ENCODE measurements at places on chromosomes 7 and 10.

- no peak for DNase-seq
Observed at GRCh38 chr7:2702594-2702957, 14.6 kb downstream of the AMZ1 start.

DNA sequence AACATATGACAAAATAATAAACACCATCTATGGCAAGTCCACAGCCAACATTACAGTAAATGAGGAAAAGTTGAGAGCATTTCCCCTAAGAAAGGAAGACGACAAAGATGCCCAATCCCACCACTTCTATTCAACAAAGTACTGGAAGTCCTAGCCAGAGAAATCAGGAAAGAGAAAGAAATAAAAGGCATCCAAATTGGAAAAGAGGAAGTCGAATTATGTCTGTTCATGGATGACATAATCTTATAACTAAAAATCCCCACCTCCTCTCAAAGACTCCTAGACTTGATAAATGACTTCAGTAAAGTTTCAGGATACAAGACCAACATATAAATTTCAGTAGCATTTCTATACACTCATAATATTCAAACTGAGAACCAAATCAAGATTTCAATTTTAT lies 288.5 kb upstream of the POT1 start:
- DNase-seq = no peak

- no peak for DNase-seq
Observed at GRCh38 chr7:158186864-158187693, 400.5 kb downstream of the PTPRN2 start.

DNA sequence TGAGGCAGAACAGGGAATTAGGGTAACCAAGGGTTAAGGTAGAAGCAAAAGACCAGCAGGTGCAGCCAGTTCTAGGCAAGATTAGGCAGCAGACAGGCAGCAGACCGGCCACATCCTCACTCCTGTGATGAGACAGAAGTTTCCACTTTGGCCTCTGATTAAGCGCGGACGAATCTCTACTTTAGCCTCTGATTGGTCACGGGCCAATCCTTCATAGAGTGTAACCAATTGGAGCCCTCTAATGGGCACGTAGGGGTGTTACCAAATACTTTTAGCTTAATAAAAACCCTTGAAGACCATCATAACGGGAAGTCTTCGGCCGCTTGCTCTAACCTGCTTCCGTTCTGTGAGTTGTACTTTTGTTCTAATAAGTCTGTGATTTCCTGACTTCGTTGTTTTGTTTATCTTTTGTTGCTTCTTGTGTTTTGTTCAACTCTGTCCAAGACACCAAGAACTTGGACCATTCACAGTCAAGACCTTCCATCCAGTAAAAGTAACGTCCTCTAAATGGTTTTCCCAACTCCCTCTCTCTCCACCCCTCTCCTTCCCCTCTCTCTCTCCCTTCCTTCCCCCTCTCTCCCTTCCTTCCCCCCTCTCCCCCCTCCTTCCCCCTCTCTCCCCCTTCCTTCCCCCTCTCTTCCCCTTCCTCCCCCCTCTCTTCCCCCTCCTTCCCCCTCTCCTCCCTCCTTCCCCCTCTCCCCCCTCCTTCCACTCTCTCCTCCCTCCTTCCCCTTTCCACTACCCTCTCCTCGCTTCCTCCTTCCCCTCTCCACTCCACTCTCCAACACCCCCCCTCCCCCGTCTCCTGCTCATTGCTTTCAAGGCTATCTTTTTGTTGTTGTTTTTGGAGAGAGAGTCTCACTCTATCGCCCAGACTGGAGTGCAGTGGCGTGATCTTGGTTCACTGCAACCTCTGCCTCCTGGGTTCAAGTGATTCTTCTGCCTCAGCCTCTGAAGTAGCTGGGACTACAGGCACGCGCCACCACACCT lies 13.2 kb upstream of the MALSU1 start:
- DNase-seq = no peak

DNA sequence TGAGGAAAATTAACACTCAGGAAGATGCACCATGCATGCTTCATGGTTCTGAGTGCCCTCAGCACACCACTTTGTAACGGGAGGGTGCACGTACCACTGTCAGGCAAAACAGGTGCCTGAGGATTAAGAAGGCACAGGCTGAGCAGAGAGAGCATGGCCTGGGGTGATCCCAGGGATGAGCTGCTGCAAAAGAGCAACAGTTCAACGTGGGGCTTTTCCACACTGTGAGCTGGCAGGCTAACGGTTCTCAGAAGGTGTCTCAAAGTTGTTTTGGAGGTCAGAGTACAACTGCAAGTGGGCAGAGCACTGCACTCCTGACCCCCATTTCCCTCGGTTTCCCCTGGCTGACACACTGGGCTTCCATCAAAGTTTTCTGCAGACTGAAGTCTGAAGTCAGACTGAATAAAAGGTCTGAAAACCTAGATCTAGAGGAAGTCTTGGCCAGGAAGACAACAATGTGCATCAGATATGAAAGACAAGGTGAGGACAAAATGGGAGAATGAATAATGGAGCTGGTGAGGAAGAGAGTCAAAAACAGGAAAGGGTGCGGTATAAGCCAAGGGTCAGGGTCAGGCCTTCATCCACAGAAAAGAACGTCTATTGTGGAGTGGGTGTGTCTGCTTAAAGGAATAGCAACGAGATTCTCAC lies 20.5 kb downstream of the ZNF438 start:
- no peak for DNase-seq

DNA sequence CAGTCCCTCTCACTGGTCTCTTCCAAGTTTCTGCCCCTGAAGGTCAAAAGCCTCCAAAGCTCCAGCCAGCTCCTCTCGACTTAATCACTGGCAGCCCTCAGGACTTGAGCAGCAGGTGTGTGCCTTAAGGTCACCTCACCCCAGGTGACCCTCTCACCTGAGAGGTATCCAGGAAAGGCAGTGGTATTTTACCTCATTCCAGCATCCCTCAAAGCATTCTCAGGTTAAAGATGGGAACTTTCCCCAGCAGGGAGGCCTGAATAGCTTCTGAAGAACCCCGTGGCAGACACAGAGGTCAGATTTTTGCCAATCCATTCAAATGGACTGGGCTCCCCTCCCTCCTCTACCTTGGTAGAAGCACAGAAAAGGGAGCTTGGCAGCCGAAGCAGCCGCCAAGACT lies 148.2 kb downstream of the GFRA1 start:
- DNase-seq = no peak

GRCh38 chr7:74312418-74313028 lies 23.3 kb downstream of the CLIP2 start:
- no peak for DNase-seq

DNA sequence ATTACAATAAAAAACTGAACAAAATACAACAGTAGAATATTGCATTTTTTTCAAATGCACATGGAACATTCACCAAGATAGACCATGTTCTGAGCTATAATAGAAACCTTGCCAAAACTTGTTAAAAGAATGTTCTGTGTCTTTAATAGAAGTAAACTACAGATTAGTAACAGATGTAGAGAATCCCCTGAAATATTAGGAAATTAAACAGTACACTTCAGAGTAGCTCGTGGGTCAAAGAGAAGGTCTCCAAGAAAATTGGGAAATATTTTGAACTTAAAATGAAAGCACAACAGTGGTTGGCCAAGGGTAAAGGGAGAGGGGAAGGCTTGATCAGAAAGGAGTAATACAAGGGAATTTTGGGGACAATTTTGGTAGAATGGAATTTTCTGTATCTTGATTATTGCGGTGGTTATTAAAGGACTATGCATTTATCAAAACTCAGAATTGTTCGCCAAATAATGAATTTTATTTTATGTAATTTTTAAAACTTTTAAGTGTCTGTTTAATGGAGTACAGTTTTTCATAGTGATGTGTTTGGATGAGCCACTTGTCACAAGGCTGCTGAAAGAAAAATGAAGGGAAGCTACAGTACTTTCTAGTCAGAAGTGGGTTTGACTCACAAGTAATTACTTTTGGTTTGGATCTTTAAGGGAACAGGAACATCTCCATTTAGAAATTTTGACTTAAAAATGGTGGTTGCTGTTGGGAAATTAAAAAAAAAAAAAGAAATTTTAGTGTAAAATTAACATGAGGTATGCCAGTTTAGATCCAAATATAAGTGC lies 10.2 kb downstream of the PLEKHA8 start:
- no peak for DNase-seq

GRCh38 chr7:12123172-12123571 lies 87.9 kb upstream of the TMEM106B start:
- no peak for DNase-seq

GRCh38 chr7:132425942-132426341 lies 150.3 kb downstream of the PLXNA4 start:
- no peak for DNase-seq

DNA sequence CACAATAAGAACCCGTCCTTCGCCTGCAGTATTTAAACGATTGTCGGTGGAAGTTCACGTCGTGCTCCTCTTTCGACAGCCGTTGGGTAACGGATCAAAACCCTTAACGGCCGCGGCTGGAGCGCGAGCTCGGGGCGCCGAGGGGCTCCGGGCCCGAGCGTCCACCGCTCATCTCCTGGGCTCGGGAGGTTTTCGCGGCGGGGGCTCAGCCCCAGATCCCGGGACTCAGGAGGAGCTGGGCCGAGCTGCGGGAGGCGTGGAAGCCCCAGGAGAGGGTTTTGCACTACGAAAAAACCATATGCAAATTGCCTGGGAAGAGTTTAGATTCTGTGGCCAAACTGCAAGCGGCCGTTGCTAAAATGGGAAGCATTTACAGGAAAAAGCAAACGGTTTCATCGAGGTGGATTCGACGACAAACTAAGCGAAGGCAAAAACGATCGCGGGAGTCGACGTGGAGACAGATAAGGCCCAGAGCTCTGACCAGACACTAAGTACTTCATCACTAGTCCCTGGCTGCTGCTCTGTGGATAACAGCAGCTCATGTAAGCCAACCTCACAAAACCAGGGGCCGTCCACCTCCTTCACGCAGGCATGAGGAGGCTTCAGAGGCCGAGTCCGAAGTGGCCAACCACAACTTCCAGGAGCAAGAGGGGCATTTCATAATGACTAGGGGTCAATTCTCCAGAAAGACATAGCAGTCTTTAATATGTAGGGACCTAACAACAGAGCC lies 129.7 kb downstream of the MARCHF5 start:
- no peak for DNase-seq

- DNase-seq = no peak
Observed at GRCh38 chr7:124328774-124329173, 295.9 kb upstream of the TMEM229A start.

DNA sequence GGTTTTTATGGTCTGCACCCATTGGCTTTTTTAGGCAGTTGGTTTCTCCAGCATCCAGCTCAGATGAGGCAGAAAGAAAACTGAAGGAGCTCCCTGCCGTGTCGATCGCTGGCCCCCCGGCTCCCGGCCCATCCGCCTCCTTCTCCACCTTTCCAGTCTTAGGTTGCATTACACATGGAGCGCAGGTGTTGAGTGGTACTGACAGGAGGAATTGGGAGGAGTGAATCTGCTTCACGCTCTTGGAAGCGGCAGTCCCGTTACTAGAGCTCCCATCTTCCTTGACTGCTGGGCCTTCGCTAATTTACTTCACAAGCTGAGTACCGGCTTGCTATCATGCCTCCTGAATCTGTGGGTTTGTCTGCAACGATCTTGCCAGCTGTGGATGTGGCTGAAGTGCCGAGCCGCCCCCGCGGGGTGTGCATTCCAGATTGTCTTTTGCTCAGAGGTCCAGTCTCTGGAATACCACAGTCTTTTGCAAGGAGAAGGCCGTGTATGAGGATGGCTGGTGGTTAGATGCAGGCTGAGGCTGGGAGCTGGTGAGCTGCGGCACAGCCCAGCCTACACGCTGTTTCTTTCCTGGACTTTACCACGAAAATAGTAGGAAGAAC lies 17.1 kb downstream of the IQCE start:
- DNase-seq = no peak

GRCh38 chr10:89278900-89279392 lies 22.9 kb upstream of the IFIT2 start:
- DNase-seq = no peak

- no peak for DNase-seq
Observed at GRCh38 chr10:106720683-106721082, 443.8 kb downstream of the SORCS1 start.

DNA sequence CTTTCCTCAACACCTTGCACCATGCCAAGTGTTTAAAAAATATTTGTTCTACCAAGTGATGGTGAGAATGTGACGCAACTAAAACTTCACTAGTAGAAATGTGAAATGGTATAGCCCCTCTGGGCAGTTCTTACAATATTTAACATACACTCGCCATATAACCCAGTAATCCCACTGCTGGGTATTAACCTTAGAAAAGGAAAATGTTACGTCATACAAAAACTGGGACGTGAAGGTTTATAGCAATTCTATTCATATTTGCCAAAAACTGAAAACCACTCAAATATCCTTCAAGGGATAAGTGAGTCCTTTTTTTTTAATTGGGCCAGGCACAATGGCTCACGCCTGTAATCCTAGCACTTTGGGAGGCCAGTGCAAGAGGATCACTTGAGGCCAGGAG lies 279.3 kb downstream of the SKIDA1 start:
- DNase-seq = no peak

- DNase-seq = no peak
Observed at GRCh38 chr7:149171892-149172533, 23.3 kb upstream of the ZNF282 start.

DNA sequence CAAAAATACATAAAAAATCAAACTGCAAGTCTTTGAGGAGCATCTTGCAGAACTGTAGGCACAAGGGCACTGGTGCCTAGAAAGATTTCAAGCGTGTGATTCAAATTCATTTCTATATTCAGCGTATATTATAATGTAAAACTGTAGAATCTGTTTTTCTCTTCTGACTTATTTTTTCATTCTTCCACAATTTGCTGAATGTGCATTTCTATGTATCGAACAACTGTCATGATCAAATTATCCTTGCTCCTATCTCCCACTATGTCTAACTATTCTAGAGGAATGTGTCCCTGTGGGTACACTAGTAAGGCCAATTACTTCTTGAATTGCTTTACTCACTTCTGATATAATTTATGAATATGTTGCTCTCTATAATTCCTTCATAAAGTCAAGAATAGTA lies 283.0 kb upstream of the MAGI2 start:
- DNase-seq = no peak

DNA sequence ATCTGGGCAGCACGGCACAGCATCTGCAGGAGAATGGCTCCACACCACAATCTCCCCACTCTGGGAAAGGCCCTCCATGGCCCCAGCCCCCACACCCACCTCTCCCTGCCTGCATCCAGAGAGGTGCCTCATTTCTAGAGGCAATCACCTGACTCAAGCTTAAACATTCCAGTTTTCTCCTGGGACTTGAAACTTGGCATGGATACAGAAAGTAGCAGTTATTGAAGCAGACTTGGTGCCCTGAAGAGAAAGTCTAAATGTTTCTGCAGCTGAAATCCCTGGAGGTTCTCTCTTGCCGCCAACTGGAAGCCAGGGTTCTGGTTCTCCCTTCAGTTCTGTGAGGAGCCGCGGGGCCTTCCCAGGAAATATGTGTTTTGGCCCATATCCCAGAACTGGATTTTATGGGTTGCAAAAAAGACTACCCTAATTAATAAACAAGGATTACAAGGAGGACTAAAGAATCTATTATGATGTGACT lies 122.8 kb downstream of the SKIDA1 start:
- no peak for DNase-seq

Measured in CD4-positive, alpha-beta T cell treated with Interleukin-12 subunit alpha and Interleukin-12 subunit beta, for 1 hour (primary cell).